ENCODE measurements at places on chromosomes 7 and 10.
A peak's percentile ranks its signal among the peaks of the same experiment; 100 is the strongest.

GRCh38 chr7:155674556-155674955 is 30.1 kb downstream of the RBM33 start:
- no peak for DNase-seq

- DNase-seq: no peak
Measured at GRCh38 chr10:26737730-26738129, 40.2 kb downstream of the PDSS1 start.

GRCh38 chr10:22623633-22624253 is 90.6 kb downstream of the PIP4K2A start:
- no peak for DNase-seq

DNA sequence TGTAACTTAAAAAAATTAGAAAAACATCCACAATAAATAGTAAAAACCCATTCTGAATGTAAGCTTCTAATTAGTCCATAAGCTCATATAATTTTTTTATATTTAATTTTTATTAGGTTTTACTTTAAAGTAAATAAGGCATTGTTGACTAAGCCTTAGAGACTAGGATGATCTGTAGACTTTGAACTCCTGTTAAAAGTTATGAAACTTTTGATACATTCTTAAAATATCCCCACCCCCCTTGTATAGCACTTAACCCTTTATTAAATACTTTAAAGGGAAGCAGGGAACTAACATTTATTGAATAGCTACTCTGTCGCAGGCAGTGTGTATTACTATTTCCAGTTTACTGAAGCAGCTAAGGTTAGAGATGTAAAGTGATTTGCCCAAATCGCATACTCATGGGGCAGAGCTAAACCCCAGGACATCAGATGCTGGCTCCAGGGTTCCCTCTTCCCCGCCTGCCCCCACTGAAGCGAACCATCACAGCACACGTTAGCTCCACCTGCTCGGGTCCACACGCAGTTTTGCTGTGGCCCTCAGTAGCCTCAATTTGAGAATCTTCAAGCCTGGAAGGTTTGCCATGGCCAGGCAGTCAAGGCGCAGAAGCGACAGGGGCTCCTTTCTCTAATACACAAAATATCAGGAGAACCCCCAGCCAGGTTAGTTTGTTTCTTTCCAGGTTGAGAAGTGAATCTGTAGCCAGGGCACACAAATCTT is 762 bp downstream of the PON1 start:
- no peak for DNase-seq

GRCh38 chr10:77321838-77322237 is 315.8 kb downstream of the KCNMA1 start:
- DNase-seq: no peak

GRCh38 chr7:33805630-33806233 is 99.6 kb upstream of the BMPER start:
- no peak for DNase-seq

DNA sequence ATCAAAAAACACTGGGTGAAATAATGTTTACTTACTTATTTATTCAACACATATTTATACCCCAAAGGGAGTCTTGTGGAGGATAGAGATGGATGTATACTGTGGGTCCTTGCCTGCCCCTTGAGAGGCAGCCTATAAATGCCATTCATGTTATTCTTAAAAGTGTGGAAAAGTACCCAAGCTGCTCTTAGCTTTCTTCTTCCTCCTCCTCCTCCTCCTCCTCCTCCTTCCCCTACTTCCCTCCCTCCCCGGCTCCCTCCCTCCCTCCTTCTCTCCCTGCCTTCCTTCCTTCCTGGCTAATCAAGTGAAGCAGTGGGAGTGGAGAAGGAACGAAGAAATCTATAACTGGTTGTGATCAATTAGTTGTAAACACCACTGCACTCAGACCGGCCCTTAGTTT is 21.2 kb upstream of the IGF2BP3 start:
- DNase-seq: no peak

DNA sequence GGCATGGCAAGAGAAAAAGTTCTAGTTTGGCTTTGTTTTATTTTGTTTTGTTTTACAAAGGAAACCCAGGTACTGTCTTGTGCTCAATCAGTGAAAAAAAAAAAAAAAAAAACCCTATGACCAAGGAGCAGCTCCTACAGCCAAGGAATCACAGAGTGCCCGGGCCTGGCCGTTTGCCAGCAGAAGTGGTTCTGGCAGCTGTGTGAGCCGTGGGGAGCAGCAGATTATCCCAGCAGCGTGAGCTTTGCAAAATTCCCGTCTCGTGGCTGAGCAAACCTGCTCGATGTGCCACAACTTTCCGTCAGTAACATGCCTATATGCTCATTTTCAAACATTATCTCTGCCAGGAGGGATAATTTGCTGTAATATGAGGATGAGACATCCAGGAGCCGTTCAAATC is 293.7 kb downstream of the POU6F2 start:
- no peak for DNase-seq

DNA sequence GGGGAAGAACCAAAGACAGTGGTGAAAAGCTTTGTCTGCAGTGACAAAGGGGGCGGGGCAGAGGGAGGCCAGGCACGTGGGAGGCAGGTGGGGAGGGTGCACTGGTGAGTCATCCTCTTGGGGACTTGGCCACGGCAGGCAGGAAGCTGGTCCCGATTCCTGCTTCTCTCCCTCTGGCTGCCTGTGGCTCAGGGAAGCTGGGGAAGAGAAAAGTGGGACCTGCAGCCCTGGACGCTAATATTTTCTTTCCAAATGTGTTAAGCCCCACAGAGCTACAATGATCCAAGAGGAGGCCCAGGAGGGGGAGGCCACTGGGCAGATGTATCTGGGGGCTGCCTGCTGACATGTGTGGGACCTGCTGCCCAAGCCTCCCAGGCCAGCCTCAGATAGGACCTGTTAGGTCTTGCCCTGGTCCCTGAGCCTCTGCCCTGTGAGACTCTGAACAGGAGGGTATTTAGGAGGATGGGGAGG is 231.8 kb downstream of the KCNMA1 start:
- peak; percentile 13 for DNase-seq

- no peak for DNase-seq
Measured at GRCh38 chr10:127216274-127216673, 19.9 kb upstream of the INSYN2A start.
